ENCODE measurements at places on chromosomes 11 and 22.

- no peak for DNase-seq
These were observed 706.0 kb downstream of the KCNA4 start for GRCh38 chr11:29310725-29311342.

GRCh38 chr11:18774801-18775200, 16.8 kb downstream of the PTPN5 start:
- DNase-seq, result peak; percentile 92

DNA sequence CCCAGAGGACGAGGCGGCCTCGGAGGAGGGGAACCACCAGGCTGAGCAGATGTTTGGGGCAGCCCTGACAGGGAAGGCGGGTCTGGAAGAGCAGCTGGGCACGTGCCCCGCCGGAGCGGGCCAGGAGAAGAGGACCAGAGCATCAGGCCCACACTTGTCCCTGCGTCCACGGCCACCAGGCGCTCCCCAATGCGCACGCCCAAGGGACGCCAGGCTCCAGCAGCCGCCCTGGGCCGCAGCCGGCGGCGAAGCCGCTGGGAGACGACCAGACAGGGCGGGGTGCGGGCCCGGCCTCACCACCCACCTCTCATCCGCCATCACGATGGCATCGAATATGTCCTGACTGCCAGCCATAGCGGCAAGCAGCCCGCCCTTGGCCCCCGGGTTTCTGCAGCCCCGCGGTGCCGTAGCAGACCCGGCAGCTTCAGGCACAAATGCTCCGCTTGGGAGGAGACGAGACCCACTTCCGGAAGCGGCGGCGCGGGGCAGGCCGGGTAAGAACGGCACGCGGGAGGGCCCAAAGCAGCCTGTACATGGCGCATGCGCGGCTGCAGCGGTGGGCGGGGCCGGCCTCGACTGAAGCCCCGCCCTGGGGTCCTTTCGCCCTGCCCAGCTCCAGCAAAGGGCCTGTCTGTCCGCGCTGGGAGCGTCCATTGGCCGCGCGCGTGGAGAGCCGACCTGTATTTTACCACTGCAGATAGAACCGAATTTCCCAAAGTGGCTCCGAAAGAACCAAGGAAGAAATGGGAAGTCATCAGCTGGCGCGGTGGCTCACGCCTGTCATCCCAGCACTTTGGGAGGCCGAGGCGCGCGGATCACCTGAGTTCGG, at the start of gene LTO1:
TSS of gene LTO1 (minus strand) at position 468 of the 829 bp plus-strand sequence. CDS start at position 354, 114 bp downstream.
- DNase-seq, result peak; percentile 94

GRCh38 chr22:25053153-25053805, 100.8 kb downstream of the KIAA1671 start:
- DNase-seq, result no peak

- DNase-seq, result peak; percentile 79
These were observed 31.3 kb downstream of the TRAF6 start for GRCh38 chr11:36478700-36479329.

GRCh38 chr11:118338637-118339061, 3.9 kb downstream of the CD3D start:
- no peak for DNase-seq

GRCh38 chr11:74592063-74592440, 330 bp upstream of the POLD3 start:
- DNase-seq, result no peak

GRCh38 chr11:132640952-132641351, 891.3 kb downstream of the OPCML start:
- no peak for DNase-seq

DNA sequence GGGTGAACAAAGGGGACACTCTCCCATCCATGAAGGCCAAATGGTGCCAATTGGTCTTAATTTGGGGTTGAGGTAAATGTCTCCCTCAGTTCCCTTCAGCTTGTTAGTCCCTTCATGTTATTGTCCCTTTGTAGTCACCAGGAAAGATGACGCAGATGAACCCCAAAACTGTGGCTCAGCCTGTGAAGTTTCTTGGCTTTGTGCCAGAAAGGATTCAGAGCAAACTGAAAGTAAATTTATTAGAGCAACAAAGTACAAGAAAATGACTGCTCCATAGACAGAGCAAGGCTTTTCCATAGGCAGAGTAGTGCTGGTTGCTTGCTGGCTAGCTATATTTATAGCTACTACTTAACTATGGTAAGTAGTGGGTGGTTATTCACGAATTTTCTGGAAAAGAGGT, 16.7 kb downstream of the OR4C3 start:
- DNase-seq, result no peak

GRCh38 chr11:11563200-11563975, 58.4 kb downstream of the GALNT18 start:
- no peak for DNase-seq

DNA sequence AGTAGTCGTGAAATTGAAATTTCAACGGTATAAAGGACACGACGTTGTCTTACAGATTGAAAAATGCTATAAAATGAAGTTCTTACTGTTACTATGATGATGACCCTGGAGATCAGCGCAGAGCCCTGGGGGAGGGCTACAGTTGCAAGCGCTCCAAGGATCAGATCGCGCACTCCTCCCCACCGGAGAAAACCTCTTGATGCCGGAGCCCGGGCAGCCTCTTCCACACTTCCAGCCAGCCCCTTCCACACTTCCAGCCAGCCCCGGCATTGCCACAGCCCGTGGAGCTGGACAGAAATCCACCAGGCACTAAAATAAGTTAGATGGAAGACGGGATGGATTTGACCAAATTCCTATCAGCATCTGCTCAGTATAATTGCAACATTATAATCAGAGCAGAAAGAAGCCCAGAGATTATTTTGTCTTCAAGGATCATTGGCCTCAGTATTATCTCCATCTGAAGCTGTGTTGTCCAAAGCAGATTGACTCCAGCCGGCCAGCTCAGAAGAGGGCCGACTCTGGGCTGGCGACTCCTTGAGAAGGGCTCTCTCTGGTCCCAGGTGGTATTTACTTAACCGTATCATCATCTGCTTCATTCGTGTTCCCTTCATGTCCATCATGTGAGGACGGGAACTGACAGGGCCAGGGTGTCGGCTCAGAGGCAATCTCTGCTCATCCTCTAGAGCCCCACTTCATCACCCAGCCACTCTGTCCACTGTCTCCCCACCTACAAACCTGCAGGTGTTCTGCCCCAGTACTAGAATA, 777 bp upstream of the MICAL3 start:
- DNase-seq, result no peak

DNA sequence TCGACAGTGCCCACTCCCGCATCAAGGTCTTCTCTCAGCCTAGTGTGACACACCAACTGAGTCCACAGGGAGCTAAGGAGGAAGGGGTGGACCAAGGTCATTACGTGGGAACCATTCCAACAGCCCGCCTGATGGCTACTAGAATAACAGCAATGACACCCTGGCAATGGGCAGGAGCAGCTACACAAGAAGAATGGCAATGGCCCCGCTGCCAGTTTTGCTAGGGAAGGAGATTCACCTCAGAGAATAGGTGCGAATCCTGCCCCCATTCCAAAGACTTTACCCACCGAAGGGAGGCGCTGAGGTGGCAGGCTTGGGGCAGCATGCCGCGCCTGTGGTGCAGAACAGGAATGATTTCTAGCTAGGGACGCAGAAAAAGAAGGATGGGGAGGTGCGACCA, 9.1 kb downstream of the WT1 start:
- DNase-seq, result no peak

DNA sequence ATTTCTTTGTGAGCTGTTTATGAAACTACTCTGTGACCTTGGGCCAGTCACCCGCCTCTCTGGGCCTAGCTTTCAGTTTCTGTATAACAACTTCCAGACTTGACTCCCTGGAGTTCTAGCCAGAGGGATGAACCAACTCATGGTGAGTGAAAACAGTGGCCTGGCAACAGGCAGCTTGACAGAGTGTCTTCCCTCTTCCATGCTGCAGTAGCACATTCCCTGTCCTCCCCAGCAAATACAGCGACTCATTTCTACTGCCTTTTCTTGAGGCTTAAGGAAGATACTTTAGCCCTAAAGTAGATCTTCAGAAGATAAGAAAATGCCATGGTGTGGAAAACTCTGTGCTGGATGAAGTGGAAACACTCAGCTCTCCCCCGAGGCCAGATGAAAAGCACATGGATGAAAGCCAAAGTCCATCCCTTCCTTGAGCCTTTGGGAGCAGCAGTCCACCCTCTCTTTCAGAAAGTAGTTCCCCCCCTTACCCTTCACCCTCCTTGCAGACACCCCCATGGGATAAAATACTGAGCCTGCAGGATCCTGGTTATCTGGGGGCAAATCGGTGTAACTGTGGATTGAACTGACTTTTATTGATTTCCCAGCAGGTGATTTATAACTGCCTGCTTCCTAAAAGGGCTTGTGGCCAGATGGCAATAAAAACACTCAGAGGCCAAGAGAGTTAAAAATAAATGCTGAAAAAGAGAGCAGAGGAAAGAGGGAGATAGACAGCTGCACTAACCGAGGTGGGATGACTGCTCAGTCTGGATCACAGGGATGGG, 24.1 kb downstream of the IRAG1 start:
- peak; percentile 27 for DNase-seq

GRCh38 chr11:107956543-107956942, 28.3 kb downstream of the RAB39A start:
- no peak for DNase-seq

GRCh38 chr22:34784056-34784455, 281.9 kb upstream of the ISX start:
- DNase-seq, result no peak

DNA sequence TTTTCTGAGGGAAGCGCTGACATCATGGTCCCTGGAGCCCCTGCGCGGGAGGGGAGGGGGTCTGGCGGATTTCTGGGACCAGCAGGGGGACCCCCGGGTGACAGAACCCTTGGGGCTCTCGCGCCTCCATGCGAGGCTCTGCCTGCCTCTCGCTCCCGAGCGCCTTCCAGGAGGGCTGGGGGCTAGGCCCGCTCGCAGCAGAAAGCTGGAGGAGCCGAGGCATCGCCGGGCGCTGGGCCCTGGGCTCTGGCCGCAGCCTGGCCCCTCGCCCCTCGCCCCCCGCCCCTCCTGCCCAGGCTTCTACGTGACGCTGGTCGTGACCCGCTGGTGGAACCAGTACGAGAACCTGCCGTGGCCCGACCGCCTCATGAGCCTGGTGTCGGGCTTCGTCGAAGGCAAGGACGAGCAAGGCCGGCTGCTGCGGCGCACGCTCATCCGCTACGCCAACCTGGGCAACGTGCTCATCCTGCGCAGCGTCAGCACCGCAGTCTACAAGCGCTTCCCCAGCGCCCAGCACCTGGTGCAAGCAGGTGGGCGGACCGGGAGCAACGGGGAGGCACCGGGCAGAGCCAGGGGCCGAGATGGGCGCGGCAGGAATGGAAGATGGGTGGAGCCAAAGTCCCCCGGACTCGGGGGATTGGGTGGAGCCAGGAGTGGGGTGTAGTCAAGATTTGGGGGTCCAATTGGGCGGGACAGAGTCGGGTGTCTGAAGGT, 5.4 kb downstream of the BEST1 start:
- DNase-seq, result no peak

DNA sequence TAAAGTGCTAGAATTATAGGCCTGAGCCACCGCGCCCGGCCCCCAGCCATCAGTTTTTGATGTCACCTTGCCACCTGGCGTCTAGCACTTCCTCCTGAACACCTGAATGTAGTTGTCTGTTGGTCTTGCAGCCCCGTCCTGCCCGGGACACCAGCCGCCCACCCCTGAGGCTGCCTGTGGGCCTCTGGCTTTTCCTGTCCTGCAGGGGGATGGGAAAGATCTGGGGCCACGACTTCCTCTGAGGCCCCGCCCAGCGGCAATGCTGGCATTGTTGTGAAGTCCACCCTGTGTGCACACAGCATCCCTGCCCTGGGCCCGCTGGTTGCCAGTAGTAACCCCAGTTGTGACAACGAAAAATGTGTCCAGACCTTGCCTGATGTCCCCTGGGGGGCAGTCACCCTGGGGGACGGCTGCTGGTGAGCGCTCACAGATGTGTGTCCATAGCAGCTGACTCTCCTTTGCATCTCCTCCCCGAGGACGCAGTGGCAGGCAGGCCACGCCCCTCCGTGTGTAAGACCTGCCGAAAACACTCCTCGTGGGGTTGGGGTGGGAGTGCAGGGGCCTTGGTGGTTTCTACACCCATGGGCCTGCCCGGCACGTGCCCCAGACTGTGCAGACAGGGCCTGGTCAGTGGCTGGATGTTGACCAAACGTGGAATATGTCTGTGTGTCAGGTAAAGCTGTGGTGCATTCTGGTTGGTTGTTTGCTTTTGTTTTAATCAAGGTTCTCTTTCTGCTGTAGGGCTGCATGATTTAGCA, 6.8 kb downstream of the SELENOO start:
- DNase-seq, result no peak

DNA sequence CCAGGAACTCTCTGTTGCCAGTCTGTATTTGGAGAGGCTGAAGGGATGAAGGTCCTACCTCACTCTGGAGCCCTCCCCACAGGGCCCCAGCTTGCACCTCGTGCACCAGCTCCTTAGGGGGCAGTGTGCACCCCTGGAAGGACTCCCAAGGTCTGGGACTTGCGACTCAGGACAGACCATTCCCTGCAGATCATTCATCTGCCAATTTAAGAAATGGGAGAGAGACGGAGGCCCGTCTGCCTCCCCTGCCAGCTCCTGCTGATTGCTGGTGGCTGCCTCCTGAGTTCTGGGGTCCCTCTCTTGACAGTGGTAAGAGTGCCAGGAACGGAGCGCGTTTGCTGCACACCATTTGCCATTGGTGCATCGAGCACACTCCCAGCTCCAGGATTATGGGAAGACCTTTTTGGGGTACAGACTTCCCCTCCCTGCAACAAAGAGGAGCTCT, 27.4 kb upstream of the MALAT1 start:
- peak; percentile 72 for DNase-seq

- no peak for DNase-seq
These were observed 16.1 kb downstream of the PHF21A start for GRCh38 chr11:46105134-46105628.

DNA sequence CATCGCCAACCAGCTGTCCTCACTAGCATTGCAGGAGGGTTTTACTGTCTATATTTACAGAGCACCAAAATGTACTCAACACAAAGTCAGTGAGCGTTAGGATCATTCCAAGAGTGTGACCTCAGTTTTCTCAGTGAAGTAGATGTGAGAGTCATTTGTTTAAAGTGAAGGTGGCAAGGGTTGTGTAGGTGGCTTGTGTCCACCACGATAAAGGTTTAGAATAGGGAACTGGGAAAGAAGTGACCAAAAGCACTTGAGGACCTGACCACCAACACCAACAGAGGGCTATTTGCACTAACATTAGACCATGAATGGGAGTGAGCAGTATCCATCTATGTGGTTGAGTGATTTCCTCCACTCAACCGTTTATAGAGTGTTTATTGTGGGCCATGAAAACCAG, 152.5 kb upstream of the POU2AF2 start:
- DNase-seq, result no peak

DNA sequence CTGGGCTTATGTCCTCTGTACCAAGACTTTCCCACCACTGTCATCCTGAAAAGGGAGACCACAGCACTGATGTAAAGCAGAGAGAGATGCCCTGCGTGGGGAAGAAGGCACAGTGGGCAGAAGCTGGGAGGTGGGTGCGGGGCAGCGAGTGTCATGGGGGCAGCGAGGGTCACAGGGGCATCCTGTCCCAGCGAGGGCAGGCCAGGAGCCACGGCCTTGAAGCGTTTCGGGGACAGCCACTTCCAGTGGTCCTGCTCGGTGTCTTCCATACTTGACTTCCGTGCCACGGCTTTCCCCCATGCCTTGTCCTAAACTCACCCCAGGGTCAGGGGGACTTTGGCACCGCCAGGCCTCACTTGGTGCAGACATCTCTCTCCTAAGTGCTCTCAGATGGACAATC, 1121.3 kb downstream of the TBC1D22A start:
- no peak for DNase-seq

GRCh38 chr11:103812680-103813079, 223.8 kb upstream of the DDI1 start:
- DNase-seq, result no peak

Data from SJCRH30 (cell line).